ENCODE measurements at places on chromosomes 2 and 18.

- DNase-seq: no peak
Observed at GRCh38 chr2:11807156-11808015, 61.0 kb downstream of the LPIN1 start.

GRCh38 chr18:48607056-48607984, 68.5 kb downstream of the CTIF start:
- peak; percentile 53 for DNase-seq

DNA sequence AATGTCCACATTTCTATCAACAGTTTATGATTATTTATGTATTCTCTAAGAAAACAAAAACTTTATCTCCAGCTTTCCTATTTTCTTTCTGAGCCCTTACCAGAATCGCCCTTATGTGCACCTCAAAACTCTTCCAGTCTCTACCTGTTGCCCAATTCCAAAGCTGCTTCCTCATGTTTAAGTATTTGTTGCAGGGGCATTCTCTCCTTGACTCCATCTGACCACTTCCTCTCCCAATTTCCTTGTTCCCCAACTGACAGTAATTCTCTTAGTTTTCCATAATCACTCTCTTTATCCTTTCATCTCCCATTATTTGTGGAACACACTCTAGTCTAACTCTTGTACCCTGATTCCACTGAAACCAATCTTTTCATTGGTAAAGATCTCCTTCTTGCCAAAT, 105.4 kb upstream of the RBBP8 start:
- DNase-seq: no peak

GRCh38 chr2:213545481-213545880, 261.2 kb downstream of the SPAG16 start:
- DNase-seq: no peak

GRCh38 chr2:9975805-9976447, 24.4 kb downstream of the GRHL1 start:
- DNase-seq: peak; percentile 72

- DNase-seq: no peak
Observed at GRCh38 chr2:26493566-26493965, 15.6 kb upstream of the OTOF start.
